Chondrocyte (in vitro differentiated cells): ENCODE measurements at places on chromosomes 1 and 21. TPM values are rescaled to one million over a fixed set of nuclear protein-coding genes. Genes with fewer than 3 reads are reported as not detected.

SELENOF gene
- 183 to 216 TPM (median 184 TPM) in 3 replicates for total RNA-seq

LYPLAL1 gene
- total RNA-seq: 16.6 to 21.0 TPM (median 17.9 TPM) in 3 replicates

TRIM67 gene
- total RNA-seq: 1.2 to 2.9 TPM (median 1.6 TPM) in 3 replicates

OVAAL gene
- not detected in 3 replicates for total RNA-seq

VAV3 gene
- total RNA-seq: 0.12 TPM in 1 of 3 replicates, not detected in the others
